ENCODE measurements at places on chromosomes 16 and 17.

DNA sequence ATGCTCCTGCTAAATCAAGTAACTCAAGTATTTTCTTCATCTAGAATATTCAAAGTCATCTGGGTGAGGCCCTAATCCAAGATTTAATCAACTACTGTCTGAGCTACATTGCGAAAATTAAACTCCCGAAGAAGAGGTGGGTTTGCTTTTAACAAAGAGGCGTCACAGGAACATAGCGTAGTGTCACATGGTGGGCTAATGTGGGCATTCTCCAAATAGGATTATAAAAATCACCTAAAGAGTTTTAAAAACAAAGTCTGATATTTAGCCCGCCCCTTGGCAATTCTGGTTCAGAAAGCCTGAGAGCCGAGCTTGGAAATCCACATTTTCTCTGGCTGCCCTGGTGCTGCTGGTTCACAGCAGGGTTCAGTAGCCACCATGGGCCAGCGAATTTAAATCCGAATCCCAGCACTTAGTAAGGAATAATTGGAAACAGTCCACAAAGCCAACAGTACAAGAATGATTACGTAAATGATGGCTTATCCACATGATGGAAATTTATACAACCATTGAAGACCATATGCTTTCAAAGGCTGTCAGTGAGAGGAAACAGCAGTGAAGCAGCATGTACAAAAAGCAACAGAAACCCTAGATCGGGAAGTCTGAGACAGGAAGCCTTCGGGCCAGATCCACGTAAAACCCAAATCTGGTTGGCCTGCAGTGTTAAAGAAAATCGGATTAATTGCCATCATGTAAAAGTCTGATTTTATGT lies 8.8 kb downstream of the PMM2 start:
- no peak for DNase-seq

- DNase-seq, result no peak
Observed at GRCh38 chr16:24539850-24540601, 660 bp downstream of the RBBP6 start.

DNA sequence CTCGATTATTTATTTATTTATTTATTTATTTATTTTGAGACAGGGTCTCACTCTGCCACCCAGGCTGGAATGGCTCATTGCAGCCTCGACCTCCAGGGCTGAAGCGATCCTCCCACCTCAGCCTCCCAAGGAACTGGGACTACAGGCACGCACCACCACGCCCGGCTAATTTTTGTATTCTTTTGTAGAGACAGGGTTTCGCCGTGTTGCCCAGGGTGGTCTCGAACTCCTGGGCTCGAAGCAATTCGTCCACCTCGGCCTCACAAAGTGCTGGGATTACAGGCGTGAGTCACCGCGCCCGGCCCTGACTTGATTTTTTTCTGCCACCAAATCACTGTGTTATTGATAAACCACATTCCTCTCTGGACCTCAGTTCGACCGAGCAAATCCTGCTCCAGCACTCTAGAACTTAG lies 758 bp upstream of the RPL23A start:
- no peak for DNase-seq

DNA sequence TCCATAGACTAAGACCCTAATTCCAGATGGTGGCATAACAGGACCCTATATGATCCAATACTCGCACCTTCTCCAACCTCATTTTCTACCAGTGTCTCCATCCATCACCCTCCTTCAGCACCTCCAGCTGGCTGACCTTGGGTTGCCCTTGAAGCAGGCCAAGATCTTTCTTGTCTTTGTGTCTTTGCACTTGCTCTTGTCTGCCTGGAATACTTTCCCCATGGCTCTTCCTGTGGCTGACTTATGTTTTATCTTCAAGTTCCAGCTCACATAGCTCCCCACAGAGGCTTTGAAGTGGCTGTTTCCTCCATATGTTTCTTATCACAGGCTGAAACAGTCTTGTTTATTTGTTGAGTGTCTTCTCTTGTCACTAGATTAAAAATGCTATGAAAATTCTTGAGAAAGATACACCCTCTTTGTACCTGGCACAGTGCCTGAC lies 29.6 kb upstream of the MMD start:
- DNase-seq, result peak; percentile 57

- no peak for DNase-seq
Observed at GRCh38 chr16:74485916-74486315, 64.6 kb upstream of the CLEC18B start.

DNA sequence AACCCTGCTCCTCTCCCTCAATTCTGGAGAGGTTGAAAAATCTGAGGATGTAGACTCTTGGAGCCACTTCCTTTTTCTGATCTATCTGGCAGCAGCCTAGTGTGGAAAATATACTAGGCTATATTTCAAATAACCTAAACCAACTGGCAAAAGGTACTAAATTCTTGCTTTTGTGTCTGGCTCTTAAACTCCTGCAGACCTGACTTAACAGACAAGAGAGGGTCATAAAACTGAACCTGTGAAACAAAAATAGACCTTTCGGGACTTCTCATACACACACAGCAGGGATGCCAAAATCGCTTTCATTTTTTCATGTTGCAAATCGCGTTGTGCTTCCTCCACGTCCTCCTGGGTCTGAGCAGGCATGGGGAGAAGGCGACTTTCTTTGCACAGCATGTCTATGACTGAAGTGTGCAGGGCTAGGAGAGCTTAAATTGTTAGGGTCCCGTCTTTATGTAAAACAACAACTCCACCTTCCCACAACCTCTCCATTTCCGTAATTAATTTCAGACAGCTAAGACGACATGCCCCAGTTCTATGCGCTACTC lies 520.7 kb upstream of the PSMD7 start:
- no peak for DNase-seq

GRCh38 chr17:3924512-3925350 lies 8.5 kb upstream of the P2RX1 start:
- DNase-seq, result no peak

DNA sequence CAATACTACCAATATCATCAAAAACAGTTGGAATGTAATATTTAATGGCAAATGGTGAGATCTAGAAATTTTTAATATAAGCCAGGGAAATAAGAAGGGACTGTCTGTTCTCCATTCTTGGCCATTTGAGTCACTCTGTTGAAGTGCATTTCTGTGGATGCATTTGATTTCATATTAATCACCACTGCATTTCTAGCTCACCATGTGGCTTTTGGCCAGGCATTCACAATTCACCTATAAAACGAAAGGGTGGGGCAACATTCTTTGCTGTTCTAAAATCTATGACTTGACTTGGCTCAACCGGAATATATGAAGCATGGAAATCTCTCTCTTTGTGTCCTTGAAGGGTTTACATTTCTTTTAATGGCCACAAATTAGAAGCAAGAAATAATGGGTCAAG lies 483.0 kb downstream of the SLC39A11 start:
- no peak for DNase-seq

DNA sequence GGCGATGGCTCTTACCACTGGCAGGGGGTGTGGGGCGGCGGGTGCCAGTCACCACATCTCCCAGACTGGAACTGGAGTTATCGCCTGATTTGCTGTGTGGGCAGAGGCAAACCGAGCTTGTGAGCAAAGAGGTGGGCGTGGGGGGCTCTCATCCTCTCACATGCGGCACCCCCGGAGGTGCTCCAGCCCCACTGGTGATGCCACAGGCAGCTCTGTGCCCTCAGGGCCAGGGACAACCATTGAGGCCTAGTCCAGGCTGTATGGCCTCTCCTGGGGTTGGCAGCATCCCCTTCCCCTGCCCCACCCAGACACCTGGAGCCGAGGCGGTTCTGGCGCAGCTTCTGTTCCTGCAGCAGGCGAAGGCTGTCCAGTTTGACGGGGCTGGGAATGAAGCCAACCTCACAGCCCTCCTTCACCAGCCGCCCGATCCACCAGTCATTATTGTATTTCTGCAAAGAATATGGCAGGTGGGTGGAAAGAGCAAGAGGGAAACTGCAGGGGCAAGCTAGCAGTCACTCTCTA lies 10.9 kb downstream of the CACNB1 start:
- DNase-seq, result no peak

DNA sequence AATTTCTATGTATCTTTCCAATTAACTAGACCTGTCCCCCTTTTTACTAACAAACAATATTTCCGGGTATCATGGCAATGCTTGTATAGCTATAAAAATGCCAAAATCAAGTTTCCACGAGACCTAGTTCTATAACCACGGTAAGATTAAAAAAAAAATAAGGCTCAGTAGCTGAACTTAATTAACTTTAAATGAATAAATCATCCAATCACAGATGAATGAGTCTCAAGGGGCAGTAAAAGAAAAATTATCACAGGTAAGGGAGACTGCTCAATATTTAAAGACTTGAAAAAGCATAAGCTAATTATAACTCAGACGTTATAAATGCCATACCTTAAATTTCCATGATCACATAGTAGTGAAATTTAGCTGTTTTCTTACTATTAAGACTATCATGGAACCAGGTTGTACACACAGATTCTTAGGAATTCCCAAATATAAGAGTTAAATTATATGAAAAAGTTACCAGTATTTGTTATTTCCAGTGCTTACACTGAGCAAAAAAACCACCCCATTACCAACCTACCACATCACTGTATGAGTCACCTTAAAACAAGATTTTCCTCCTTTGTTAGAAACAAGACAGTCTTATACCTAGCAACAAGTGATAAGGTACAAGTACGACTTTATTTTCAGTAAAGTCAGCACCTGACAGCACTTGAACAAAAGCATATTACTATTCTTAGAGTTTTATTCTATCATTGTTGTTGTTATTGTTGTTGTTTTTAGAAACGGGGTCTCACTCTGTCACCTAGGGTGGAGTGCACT lies 20.6 kb downstream of the SSH2 start:
- no peak for DNase-seq

GRCh38 chr17:70886648-70887047 lies 717.3 kb downstream of the KCNJ2 start:
- DNase-seq, result no peak

DNA sequence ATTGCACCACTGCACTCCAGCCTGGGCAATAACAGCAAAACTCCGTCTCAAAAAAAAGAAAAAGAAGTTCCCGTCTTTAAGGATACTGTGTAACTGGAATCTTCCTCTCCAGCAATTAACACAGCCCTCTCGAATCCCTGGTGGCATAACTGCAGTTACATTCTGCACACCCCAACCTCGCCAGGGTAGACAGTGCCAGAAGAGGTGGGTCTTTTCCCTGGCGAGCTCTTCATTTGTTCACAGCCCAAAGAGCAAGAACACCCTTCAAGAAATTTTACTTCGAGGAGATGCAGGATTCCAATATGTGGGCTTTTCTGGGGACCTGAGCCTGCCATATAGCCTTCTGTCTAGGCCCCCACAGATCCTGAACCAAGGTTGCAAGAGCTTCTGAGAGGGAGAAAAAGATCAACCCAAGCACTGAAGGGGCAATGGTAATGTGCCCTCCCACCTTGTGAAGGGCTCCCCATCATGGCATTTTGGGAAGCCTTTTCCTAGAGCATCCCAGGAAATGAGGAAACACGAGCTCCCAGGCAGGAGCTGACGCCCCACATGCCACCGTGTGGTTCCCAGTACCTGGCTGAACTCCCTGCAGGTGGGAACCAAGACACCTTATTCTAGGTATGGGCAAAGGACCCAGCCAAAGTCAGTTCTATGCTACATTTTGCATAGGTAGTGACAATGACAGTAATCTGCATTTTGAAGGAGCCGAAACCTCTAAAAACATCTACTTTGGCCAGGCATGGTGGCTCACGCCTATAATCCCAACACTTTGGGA lies 26.9 kb downstream of the TK2 start:
- no peak for DNase-seq

DNA sequence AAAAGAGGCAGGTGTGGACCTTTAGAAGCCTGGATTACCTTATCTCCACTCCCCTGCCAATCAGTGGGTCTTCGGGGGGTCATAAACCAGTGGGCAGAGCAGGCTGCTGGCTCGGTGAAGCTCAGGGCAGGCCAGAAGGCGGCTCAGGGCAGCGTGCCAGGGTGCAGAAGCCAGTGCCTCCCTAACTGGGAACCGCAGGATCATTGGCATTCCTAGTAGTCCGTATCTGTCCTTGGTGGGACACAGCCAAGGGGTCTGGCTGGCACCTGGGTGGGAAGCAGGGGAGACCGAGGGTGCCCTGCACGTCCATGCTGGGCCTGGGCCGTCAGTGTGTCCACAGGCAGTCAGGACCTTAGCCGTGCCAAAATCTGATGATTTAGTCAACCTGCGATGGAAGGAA lies 76.8 kb downstream of the SEC14L1 start:
- DNase-seq, result no peak

- no peak for DNase-seq
Observed at GRCh38 chr16:60922920-60923319, 1113.3 kb downstream of the CDH8 start.

DNA sequence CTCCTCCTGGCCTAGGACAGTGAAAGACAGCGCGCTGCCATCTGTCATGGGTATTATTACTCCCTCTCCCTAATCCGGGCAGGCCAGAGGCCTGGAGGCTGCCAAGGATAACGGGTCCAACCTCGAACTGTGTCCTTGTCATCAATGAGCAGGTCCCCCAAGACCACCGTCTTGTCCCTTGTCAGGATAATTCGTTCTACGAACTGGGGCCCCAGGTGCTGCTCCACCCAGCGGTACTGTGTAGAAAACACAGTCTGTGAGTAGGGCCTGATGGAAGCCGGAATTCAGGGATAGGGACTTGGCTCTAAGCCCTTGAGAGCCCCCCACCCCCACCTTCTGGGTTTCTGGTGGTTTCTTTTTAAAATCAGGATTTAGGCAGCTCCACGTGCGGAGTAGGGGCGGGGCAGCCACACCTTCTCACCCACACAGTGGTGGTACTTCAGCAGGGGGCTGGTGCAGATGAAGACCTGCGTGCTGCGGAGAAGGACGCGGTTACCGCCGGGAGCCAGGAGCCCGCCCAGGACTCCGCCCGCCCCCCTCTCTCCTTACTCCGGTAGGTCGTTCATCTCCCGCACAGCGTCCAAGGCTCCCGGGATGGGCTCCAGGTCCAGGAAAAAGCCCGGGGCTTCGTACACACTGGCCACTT lies 787 bp downstream of the NT5C start:
- peak; percentile 63 for DNase-seq

DNA sequence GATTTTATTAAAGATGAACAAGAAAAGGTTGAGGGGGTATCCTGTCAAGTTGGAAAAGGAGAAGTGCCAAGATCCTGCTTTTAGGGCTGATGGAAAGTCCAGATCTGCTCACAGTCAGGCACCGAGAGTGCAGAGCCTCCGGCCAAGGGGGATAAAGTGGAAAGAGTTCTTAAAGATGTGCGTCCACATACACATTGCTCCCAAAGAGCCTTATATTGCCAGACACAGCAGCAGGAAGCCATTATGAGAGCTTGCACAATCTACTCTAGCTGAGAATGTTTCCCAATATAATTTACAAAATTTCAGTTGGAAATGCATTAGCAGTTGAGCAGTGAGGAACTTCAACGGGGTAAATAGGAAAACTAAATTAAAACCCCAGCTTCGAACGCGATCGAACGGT lies 95.6 kb downstream of the SALL1 start:
- DNase-seq, result no peak

- no peak for DNase-seq
Observed at GRCh38 chr16:87014112-87014511, 303.1 kb downstream of the C16orf95 start.

GRCh38 chr17:42849451-42850181 lies 1.4 kb upstream of the AOC3 start:
- DNase-seq, result no peak

DNA sequence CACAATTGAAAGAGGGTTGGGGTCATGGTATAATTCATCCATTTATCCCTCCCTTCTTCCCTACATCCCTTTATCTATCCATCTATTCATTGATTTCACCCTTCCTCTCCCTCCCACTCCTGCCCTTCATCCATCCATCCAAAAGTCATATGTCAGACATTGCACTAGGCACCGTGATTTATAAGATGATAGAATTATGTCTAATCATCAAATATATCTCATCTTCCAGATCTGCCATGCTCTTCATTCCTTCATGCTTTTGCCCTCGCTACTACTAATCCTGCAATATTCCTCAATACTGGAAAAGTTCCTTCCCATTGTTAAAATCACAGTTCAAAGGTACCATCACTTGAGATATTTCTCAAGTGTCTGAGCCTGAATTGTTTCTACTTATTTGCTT lies 335.2 kb upstream of the CDH11 start:
- DNase-seq, result no peak

Measured in left kidney (tissue), 8 donors.